T-helper 17 cell (primary cell): ENCODE measurements at places on chromosomes 11 and 22. TPM values are rescaled to one million over a fixed set of nuclear protein-coding genes. Genes with fewer than 3 reads are reported as not detected.

GRCh38 chr11:110891411-110891810 lies 179.2 kb upstream of the ARHGAP20 start:
- no peak overlapping the region for H3K27ac ChIP-seq
- no peak for DNase-seq
- no peaks in the 10 kb centered on the region for H3K36me3 ChIP-seq
- no peak overlapping the region for H3K4me3 ChIP-seq
- H3K27me3 ChIP-seq, result no peaks in the 10 kb centered on the region

- H3K27me3 ChIP-seq, result no peaks in the 10 kb centered on the region
- H3K4me3 ChIP-seq, result no peak overlapping the region
- peaks cover 3% of the 10 kb centered on the region for H3K4me1 ChIP-seq
- DNase-seq, result no peak
- no peak overlapping the region for H3K27ac ChIP-seq
- H3K36me3 ChIP-seq, result no peaks in the 10 kb centered on the region
These were observed 22.7 kb downstream of the PTDSS2 start for GRCh38 chr11:472816-473215.

GRCh38 chr11:7643314-7643713 lies 30.0 kb downstream of the CYB5R2 start:
- DNase-seq, result no peak
- H3K4me3 ChIP-seq, result no peak overlapping the region
- peaks cover 19% of the 10 kb centered on the region for H3K36me3 ChIP-seq
- no peak overlapping the region for H3K27ac ChIP-seq

- H3K4me3 ChIP-seq, result no peak overlapping the region
- DNase-seq, result no peak
- no peaks in the 10 kb centered on the region for H3K27me3 ChIP-seq
These were observed 19.1 kb downstream of the CCDC83 start for GRCh38 chr11:85874265-85874664.

- peak overlapping the region; percentile 37 for H3K27ac ChIP-seq
- H3K4me1 ChIP-seq, result peaks cover 31% of the 10 kb centered on the region
- H3K4me3 ChIP-seq, result peak overlapping the region; percentile 80
- H3K36me3 ChIP-seq, result peaks cover 3% of the 10 kb centered on the region
- no peaks in the 10 kb centered on the region for H3K27me3 ChIP-seq
These were observed 16.5 kb downstream of the SCYL1 start for GRCh38 chr11:65541093-65541982.

GRCh38 chr11:88779577-88779976 lies 286.2 kb downstream of the GRM5 start:
- no peak overlapping the region for H3K4me3 ChIP-seq
- H3K36me3 ChIP-seq, result no peaks in the 10 kb centered on the region

GRCh38 chr11:35632301-35632700 lies 14.0 kb downstream of the FJX1 start:
- H3K27ac ChIP-seq, result no peak overlapping the region
- no peaks in the 10 kb centered on the region for H3K36me3 ChIP-seq
- DNase-seq, result no peak

DNA sequence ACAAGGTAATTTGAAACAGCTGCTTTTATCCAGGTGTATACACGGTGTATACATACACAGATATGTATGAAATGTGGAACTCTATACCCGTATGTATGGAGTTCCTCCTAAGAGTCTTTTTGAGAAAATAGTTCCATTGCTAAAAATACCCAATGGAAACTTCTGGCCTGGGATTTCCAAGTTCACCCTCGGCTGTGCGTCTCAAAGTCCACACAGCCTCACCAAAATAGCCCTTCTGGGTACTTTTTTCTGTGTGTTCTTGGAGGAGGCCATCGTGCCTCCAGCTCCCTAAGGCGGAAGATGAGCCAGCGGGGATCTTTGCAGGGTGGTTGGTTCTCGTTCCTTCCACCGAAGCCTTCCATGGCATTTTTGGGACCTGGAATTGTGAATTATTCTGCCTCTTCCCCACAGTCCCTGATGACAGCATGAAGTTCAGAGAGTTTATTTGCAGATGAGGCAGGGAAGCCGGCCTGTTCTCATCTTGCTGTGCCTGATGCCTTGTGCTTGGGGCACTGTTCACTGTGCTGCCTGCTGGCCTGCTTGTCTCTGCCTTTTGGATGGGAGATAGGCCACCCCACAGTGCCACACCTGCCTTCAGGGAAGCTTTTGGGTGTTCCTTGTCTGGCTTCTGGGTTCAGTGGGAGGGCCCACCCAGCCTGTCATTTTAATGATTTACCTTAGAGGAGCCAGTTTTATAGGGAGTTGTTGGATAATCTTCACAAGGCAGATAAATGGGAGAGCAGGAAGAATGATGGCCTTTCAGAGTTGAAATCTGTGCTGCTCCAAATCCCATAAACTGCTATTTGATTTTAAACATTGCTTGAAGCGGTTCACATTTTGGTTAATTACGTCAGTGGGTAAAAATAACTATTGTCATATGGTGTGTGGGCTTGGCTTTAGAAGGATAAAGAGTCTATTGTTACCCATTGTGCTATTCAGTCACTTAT lies 112.7 kb upstream of the OR4B1 start:
- H3K4me3 ChIP-seq, result no peak overlapping the region
- no peaks in the 10 kb centered on the region for H3K36me3 ChIP-seq
- DNase-seq, result no peak
- no peaks in the 10 kb centered on the region for H3K27me3 ChIP-seq

DNA sequence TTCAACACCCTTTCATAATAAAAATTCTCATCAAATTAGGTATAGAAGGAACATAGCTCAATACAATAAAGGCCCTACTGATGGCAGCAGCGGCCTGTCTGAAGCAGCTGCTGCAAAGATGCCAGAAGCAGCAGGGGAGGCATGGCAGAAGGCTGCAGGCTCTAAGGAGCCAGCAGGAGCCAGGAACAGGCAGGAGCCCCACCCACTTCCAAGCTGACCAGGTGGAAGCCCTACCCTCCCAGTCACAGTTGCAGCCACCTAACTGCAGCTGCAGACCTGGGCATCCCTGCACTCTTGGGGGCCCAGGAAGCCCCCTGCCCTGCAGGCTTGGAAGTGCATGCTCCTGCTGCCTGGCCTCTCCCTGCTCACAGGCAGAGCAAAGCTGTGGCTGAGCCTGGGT lies 18.2 kb upstream of the OR6A2 start:
- DNase-seq, result no peak
- H3K27ac ChIP-seq, result no peak overlapping the region
- no peaks in the 10 kb centered on the region for H3K36me3 ChIP-seq
- H3K4me3 ChIP-seq, result no peak overlapping the region
- peaks cover 2% of the 10 kb centered on the region for H3K4me1 ChIP-seq
- H3K27me3 ChIP-seq, result peaks cover 44% of the 10 kb centered on the region

DNA sequence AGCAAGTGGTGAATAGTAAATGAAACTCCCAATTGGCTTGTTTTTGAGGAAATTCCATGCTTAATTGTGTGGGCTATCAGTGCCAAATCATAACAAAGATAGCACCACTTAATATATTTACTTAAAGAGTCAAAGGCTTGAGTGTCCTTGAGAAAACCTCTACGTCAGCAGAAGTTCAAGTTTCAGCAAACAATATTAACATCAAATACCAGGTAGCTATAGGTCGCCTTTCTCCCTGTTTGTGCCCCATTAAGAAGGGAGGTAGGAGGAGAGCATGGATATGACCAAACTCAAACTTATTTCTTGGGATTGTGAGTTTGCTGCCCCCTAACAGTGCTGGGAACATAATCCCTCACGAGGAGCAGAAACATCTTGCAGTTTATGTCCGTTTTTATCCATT lies 105.6 kb upstream of the SYN3 start:
- DNase-seq, result no peak
- H3K4me1 ChIP-seq, result no peaks in the 10 kb centered on the region
- no peak overlapping the region for H3K4me3 ChIP-seq
- peaks cover 13% of the 10 kb centered on the region for H3K27me3 ChIP-seq
- H3K27ac ChIP-seq, result no peak overlapping the region
- no peaks in the 10 kb centered on the region for H3K36me3 ChIP-seq

DNA sequence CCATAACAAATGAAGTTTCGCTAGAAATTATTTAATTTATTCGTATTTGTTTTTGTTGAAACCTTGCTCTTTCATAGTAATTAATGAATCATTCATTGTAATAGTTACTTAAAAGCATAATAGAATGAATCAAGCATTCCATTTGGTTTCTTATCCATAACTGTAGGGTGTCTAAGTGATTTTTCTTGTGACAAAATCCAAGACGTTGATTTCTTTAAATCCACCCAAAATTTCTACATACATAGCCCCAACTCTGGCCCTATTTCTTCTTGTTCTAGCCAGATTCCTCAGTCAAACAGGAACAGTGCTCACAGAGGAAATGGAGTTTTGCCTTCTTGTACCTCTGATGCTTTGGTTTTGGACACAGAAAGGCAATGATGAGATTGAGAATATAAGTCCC lies 25.5 kb downstream of the UBASH3B start:
- peaks cover 16% of the 10 kb centered on the region for H3K4me1 ChIP-seq
- no peaks in the 10 kb centered on the region for H3K27me3 ChIP-seq
- DNase-seq, result no peak
- peaks cover 4% of the 10 kb centered on the region for H3K36me3 ChIP-seq
- H3K27ac ChIP-seq, result no peak overlapping the region

- H3K36me3 ChIP-seq, result peaks cover under 1% of the 10 kb centered on the region
- peaks cover 31% of the 10 kb centered on the region for H3K4me1 ChIP-seq
- DNase-seq, result no peak
- H3K4me3 ChIP-seq, result no peak overlapping the region
- H3K27me3 ChIP-seq, result no peaks in the 10 kb centered on the region
These were observed 41.5 kb upstream of the CYP2D6 start for GRCh38 chr22:42171946-42172719.

- DNase-seq, result no peak
- peaks cover 32% of the 10 kb centered on the region for H3K27me3 ChIP-seq
- H3K36me3 ChIP-seq, result peaks cover 3% of the 10 kb centered on the region
- H3K27ac ChIP-seq, result no peak overlapping the region
- H3K4me3 ChIP-seq, result peak overlapping the region; percentile 93
These were observed 6.0 kb downstream of the SCARF2 start for GRCh38 chr22:20431511-20432192.

- H3K27me3 ChIP-seq, result no peaks in the 10 kb centered on the region
- H3K36me3 ChIP-seq, result no peaks in the 10 kb centered on the region
- DNase-seq, result no peak
- H3K4me3 ChIP-seq, result peak overlapping the region; percentile 77
- H3K27ac ChIP-seq, result peak overlapping the region; percentile 98
These were observed 41.3 kb upstream of the ETS1 start for GRCh38 chr11:128628686-128629085.

GRCh38 chr22:29145321-29146072 lies 60.2 kb upstream of the EMID1 start:
- H3K27ac ChIP-seq, result no peak overlapping the region
- no peaks in the 10 kb centered on the region for H3K36me3 ChIP-seq
- peaks cover 27% of the 10 kb centered on the region for H3K27me3 ChIP-seq

- peak overlapping the region; percentile 83 for H3K27ac ChIP-seq
- no peak overlapping the region for H3K4me3 ChIP-seq
- H3K27me3 ChIP-seq, result peaks cover 12% of the 10 kb centered on the region
- H3K36me3 ChIP-seq, result peaks cover under 1% of the 10 kb centered on the region
- DNase-seq, result no peak
These were observed 38.8 kb upstream of the POU2AF1 start for GRCh38 chr11:111417766-111418435.

- no peaks in the 10 kb centered on the region for H3K27me3 ChIP-seq
- H3K4me3 ChIP-seq, result peak overlapping the region; percentile 93
- no peak overlapping the region for H3K27ac ChIP-seq
- H3K4me1 ChIP-seq, result peaks cover 16% of the 10 kb centered on the region
These were observed 1.1 kb upstream of the FBXO7 start for GRCh38 chr22:32473388-32473952.

GRCh38 chr11:87972133-87972532 lies 203.1 kb downstream of the RAB38 start:
- no peak overlapping the region for H3K4me3 ChIP-seq
- H3K27ac ChIP-seq, result no peak overlapping the region
- peaks cover 33% of the 10 kb centered on the region for H3K27me3 ChIP-seq
- no peaks in the 10 kb centered on the region for H3K4me1 ChIP-seq
- peaks cover 2% of the 10 kb centered on the region for H3K36me3 ChIP-seq
- no peak for DNase-seq

Gene UBQLNL
- total RNA-seq, result 0.29 TPM

Gene RNF215
- 12.3 TPM for total RNA-seq

Gene PITPNM1
- 109 TPM for total RNA-seq

Gene HSCB
- 7.2 TPM for total RNA-seq

Gene GP1BB
- 113 TPM for total RNA-seq

Gene FXYD2
- not detected for total RNA-seq

Gene NXPE4
- not detected for total RNA-seq

Gene EHD1
- 184 TPM for total RNA-seq

Gene DGAT2
- total RNA-seq, result 0.55 TPM

Gene SMDT1
- 96.1 TPM for total RNA-seq
